Pulmonary artery endothelial cell (primary cell): ENCODE measurements at places on chromosomes 12 and 14.

DNA sequence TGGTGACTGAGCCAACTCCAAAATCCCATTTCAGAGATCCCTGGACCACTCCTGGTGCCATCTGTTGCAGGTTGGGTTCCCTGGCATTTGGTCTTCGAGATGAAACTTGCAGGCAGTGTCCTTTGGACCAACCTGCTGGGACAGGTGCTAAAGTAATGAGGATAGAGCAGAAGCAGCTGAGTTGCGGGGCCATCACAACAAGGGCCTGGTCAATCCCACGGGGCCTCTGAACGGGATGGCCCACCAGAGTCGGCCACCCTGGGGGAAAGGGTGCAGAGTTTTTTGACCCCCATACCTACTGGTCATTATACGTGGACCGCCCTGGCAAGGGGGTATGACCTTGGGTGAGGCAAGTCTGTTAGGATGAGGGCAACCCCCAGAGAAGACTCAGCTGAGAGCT is 39.3 kb downstream of the DLK1 start:
- no peak for DNase-seq

GRCh38 chr12:75781532-75782046 is 250.0 kb downstream of the PHLDA1 start:
- peak; percentile 91 for DNase-seq

DNA sequence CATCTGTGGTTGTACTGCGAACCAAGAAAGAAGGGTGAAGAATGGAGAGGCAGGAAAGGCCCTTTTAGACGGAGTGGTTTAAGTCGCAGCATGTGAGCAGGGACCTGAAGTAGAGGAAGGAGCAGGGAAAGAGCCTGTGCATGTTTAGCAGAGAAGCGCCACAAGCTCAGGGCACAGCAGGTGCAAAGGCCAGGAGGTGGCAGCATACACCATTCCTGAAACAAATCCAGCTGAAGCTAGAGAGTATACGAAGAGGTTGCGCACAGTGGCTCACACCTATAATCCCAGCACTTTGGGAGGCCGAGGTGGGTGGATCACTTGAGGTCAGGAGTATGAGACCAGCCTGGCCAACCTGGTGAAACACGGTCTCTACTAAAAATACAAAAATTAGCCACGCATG is 49.9 kb downstream of the HELB start:
- DNase-seq = no peak

- DNase-seq = no peak
These were observed 19.7 kb downstream of the ELK3 start for GRCh38 chr12:96213869-96214268.
